ENCODE measurements at places on chromosomes 3 and 15.

DNA sequence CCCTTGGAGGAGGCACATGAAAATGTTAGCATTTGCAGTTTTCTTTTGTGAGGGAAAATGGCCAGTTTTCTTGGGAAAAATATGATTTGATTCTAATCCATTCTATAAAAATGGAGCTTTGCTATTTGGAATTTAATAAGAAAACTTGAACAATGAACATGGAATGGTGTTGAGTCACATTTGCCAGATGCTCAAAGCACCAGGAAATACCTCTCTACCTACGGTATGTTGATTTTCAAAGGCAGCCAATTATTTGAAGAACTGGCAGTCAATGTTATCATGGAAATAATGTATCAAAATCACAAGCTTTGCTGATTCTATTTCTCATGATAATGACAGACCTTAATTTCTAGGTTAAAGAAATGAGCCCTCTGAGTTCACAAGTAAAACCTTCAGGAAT lies 14.9 kb downstream of the NME9 start:
- no peak for DNase-seq

GRCh38 chr3:41681479-41681878 lies 280.4 kb downstream of the ULK4 start:
- no peak for DNase-seq

DNA sequence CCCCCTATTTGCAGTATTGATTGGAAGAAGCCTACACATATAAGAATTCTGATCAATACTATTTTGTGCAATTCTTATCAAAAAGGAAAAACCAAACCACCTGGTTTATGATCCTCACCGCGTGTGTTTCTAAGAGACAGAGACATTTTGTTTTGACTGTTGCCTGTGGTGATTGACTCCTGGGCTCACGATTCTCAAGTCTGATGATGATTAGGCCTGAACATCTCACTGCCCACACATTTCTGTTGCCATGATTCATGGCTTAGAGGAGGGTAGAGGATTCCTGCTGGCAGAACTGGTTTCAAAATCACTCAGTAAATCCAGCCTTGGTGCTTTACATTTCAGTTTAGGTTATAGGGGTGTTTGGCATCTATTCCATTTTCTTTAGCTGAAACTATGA lies 88.3 kb upstream of the UBE3A start:
- no peak for DNase-seq

DNA sequence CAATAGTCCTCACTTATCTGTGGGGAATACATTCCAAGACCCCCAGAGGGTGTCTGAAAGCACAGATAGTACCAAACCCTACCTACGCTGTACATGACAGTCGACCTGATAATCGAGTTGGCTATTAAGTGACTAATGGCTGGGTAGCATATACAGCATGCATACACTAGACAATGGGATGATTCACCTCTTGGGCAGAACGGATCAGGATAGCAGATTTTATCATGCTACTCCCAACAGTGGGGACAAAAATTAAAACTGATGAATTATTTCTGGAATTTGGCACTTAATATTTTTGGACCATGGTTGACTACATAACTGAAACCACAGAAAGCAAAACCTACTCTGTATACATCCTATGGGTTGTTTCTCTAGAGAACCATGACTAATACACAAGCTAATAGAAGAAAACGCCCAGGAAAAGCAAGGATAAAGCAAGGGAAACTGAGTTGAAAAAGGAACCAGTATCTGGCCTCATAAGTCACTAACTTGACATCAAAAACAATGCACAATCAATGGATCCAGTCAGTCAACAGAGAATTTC lies 15.5 kb downstream of the ATG3 start:
- no peak for DNase-seq

GRCh38 chr3:172676196-172676922 lies 34.5 kb downstream of the NCEH1 start:
- DNase-seq, result no peak

DNA sequence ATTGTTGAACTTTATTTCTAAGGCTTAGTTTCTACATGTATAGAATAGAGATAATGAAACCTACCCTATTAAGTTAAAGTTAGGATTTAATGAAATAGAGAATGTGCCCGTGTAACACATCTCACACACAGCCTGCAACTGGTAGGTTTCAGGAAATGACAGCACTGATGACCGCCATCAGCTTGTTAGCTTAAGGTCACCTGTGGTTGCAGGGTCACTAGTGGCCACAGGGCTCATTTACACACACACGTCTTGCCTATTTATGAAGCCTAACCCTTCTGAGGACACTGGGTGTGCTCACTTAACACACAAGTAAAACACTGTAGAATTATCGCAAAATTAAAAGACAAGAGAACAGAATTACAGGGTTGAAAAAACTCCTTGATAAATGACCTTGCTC lies 20.1 kb downstream of the CHRM5 start:
- no peak for DNase-seq

- no peak for DNase-seq
Measured at GRCh38 chr3:74443102-74443501, 171.4 kb downstream of the CNTN3 start.

DNA sequence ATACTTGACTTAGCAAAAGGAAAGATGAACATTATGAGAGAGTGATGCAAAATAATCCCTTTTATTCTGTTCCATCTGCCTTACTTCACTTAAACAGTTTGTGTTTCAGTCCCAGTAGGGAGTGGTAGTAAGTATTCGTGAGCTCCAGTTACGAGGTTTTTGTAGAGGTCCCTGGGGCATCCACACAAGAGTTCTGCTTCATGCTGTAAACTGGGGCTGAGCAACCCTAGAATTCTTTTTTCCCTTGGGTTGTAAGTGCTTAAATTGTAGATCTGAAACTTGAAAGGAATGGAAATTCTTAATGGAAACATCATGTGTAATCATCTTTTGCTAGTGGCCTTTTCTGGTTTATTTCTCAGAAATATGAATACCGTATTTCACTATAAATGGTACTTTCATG lies 79.5 kb downstream of the SEMA6D start:
- no peak for DNase-seq

GRCh38 chr15:40823572-40824343 lies 4.8 kb downstream of the PPP1R14D start:
- no peak for DNase-seq

DNA sequence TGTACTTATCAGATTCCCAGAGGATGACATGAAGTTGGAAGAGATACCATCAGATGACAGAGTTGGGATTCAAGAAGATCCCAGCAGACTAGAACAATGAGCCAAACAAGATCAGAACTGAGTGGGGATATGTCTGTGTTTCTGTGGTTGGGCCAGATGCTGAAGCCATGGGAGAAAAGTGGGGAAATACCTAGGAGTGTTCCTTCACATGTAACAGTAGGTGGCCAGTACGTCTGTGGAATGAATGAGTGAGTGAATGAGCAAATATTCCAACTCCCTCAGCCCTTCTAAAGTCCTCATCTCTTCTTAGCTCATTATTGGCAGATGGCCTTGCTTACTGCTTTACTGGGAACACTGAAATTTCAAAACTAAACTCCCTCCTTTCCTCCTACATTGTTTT lies 32.2 kb upstream of the GREM1 start:
- DNase-seq, result no peak

DNA sequence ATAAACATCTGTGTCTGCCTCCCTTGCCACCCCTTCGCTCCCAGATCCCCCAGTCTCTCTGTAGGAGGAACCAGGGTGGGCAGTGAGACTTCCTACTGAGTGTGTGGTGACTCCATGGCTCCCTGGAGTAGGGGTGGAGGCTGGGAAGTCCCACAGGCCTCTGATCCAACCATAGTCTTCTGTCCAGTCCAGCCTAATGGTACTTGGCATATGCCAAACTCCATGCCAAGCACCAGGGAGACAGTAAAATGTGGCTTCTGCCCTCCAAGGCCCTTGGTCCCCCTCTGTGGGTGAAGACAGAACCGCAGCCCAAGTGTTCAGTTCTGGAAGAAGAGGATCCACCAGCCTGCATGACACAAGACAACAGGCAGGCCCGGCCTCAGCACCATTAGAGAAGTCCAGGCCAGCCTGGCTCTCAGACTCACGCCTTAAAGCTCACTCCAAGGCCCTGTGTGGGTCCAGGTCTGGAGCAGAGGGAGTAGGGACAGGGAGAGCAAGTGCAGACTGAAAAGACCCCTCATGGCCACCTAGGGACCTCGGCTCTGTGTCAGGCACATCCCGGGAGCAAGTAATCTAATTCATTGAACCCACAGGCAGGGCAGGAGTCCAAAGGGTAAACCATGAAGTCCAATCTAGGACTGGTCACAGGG lies 112.7 kb downstream of the ETFA start:
- DNase-seq, result no peak

GRCh38 chr15:80992441-80992840 lies 2.8 kb upstream of the MESD start:
- no peak for DNase-seq

DNA sequence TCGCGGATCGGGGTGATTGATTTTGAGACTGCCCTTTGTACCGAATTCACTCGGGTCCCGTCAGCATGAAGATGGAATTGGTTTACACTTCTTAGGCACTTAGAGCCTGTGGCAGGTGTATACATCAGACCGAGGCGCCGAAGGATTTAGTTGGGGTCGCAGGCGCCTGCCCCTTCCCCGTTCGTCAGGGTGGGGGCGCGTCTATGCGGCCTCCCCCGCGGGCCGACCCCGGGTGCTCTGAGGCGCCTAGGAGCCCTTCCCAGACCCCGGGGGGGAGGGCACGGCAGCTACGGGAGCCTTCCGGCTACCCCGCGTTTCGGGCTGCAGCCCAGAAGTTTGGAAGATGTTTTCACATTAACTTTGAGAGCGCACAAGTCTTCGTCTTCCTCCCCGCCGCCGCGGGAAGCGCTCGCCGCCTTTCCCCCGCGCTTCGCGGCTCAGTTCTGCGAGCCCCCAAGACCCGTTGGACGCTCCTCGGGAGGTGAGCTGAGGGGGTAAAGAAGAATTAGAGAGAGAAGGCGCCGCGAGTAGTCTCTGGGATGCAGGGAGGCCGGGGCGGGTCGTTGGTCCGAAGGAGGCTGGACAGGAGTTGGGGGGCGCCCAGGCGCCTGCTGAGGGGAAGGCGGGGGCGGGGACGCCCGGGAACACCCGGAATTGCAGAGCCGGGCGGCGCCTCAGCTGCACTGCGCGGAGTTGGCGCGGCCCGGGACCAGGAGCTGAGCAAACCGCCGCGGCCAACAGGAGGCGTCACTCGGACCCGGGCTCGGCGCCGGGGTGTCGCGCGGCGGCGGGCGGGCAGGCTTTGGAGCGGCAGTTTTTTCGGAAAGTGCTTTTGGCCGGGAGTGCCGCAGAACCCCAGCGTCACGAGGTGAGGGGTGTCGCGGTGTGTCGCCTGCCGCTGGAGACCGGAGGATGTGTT lies 780 bp downstream of the TIPARP start:
- DNase-seq, result no peak

- DNase-seq, result no peak
Measured at GRCh38 chr15:62112616-62113593, 46.1 kb downstream of the C2CD4A start.

GRCh38 chr3:55735976-55736375 lies 248.9 kb upstream of the WNT5A start:
- DNase-seq, result no peak

DNA sequence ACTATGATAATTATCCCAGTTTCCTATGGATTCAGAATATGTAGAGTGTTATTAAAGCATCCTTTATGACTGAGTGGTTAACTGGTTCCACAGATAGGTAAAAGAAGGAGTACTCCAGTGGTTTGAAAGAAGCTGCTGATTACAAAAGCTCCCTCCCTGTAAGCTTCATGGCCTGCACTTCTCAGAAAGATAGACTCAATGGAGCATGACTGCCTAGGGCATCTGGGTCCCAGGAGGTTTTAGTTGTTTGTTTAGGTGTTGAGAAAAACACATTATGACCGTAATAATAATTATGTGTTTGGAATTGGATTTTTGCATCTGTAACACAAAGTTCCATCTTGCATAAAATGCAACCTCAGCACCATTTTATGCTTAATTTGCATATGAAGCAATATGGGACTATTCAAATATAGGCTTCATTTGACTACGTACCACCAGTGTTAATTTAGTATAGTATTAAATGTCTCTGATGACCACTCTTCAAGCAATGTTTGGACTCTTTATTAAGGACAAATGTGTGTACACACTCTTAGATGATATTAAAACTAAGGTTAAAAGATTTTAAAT lies 121.1 kb downstream of the ROBO2 start:
- DNase-seq, result no peak

DNA sequence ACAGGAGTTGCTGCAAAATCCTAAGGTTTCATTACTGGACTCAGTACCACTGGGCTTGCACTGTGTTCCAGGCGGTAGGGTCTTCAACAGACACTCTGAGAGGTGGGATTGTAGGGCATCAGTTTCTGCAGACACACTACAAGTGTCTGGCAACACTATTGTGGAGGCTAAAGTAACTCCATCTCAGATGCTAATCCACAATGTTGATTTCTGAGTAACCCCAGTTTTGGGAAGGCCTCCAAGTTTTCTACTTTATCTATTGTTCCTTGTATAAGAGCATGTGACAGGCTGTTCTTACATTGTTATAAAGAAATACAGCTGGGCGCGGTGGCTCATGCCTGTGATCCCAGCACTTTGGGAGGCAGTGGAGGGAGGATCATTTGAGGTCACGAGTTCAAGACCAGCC lies 2.5 kb upstream of the ABHD5 start:
- no peak for DNase-seq

DNA sequence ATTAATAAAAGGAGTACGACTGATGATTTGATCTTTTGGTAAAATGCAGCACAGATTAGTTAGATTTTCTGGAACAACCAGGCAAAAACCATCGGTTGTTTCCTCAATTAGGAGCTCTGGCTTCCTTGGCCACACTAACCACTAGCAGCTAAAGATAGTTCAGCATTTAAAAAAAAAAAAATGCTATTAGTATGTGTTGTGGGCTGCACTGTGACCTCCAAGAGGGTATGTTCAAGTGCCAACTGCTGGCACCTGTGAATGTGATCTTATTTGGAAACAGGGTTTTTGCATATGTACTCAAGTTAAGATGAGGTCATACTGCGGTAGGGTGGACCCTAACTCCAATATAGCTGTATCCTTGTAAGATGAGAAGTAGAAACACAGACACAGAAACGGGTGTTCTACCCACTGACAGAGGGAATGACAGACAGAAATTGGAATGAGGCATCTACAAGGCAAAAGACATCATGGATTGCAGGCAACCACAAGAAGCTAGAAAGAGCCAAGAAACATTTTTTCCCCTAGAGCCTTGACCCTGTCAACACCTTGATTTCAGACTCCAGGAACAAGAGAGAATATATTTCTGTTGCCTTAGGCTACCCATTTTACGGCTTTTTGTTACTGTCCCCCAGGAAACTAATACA lies 534.6 kb upstream of the ROBO2 start:
- no peak for DNase-seq

GRCh38 chr3:194587438-194587931 lies 45.7 kb downstream of the TMEM44 start:
- DNase-seq, result no peak

GRCh38 chr3:47007482-47008233 lies 28.2 kb downstream of the NBEAL2 start:
- no peak for DNase-seq

- no peak for DNase-seq
Measured at GRCh38 chr15:34753236-34753894, 1.4 kb downstream of the GJD2 start.
